ENCODE measurements at places on chromosomes 11 and 22.
A peak's percentile ranks its signal among the peaks of the same experiment; 100 is the strongest.

DNA sequence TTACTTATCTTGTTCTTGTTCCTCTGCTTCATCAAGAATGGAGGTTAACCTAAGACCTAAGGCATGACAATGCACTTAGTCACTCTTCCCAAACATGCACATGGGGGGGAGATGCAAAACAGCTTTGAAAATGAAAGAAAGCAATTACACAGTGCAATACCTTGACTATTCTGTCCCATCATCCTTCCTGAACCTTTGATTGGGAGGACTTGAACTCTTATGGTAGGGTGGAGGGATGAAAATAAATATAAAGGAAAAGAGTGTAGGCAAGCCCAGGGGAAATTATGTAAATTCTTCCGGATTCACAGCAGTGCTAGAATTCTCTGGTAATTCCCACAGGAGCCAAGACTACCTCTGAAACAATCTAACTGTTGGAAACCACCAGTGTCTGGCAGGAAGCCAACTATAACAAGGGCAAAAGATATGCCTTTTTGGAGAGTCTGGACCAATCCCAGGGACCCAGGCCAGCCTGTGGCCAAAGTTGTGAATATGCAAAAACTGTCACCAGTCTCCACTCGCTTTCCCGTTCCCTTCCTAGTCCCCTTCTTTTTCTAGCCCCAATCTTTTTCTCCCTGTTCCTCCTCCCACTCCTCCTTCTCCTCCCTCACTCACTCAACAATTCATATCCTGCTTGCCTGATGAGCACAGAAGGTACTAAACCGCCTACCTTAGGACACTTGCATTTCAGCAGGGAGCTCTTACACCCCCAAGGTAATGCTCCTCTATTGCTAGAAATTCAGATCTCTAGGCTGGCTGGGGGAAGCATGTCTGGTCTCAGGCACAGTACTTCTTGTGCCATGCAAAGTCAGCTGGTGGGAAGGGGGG is 2.5 kb upstream of the RCN1 start:
- DNase-seq, result no peak

GRCh38 chr11:102513869-102514268 is 16.7 kb downstream of the MMP7 start:
- DNase-seq, result no peak

DNA sequence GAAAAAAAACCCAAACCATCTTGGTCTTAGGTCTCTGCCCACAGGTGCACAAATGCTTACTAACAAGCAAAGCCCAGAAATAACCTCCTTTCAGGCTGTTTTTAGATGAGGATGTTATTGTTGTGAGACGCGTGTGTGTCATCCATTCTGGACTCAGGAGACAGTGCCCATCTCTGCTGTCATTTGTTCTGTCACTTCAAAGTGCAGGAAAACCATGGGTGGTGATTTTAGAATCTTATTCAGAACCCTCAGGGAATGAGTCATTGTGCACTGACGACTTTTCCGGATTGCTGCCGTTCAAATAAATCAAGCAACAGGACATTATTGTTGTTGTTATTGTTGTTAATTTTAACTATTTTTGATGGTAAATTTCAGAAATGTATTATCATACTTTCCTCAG is 110.3 kb downstream of the LRRC32 start:
- DNase-seq, result no peak

DNA sequence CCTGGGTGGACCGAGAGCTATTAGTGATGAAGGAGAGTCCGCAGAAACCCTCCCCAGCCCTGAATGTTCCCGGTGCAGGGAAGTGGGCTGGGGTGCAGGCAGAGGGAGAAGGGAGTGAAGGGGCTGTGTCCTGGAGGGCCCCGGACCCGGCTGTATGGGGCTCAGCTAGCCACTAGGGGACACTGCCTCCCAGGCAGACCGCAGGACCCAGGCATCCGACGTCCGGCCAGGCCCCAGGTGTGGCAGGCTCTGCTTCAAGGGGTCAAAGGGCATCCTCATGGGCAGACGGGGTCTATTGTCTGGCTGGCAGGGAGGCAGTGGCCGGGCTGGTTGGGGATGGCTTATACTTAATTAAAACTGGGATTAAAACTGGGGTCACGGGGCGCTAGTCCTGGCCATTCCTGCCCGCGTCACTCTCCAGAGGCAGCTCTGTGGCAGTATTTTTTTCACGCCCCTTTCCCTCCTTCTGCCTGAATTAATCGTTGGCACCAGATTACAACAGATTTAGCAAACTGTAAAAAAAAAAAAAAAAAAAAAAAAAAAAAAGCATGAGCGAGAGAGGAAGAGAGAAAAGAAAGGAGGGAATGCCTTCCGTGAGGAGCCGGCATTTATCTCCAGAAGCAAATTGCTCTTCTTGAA is 5.1 kb downstream of the FLRT1 start:
- no peak for DNase-seq

DNA sequence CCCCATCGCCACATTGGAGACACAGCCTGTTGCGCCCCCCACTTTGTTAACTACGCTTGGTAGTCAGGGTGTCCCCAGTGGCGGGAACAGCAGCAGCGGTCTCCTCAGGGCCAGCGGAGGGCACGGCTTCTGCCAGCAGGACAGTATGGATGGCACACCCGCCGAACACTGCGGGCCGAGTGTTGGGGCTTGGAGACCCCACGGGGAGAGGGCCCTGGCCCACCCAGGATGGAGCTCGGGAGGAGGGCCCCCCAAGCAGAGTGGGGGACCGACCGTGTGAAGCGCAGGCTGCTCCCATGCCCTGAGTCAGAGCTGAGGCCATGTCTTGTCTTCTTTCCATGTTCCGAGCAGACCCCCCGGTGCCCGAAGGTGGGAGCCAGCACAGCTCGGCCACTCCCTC is 17.8 kb downstream of the MRPL23 start:
- no peak for DNase-seq

DNA sequence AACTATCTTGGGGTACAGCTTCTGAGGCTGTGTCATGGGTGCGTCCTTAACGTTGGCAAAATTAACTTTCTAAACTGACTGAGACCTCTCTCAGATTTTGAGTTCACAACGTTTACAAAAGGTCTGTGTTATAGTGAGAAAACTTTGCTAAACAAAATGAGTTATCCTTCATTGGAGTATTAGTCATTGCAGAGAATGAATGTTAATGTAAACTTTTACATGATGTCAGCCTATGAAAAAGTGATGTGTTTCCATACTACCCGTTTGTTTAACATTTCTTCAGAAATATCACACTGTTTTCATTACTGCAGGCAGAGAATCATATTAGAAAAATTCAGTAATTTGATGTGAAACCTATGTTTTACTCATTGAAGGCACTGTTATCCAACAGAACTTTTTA is 32.1 kb downstream of the HSD17B12 start:
- DNase-seq, result no peak

DNA sequence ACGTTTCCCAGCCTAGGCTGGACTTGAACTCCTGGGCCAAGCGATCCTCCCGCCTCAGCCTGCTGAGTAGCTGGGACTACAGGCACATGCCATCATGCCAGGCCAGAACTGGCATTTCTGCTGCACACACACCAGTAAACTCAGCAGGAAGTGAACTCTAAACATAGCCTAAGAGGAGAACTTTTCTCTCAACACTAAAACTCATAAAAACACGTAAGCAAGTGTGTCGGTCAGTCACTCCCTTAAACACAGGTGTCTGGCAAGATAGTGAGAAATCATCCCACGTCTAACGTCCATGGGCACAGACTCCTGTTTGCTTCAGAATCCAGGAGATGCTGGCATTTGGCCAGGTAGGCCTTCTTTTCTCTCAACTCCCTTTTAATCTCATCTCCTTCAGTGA is 104.8 kb downstream of the RPL27A start:
- no peak for DNase-seq

DNA sequence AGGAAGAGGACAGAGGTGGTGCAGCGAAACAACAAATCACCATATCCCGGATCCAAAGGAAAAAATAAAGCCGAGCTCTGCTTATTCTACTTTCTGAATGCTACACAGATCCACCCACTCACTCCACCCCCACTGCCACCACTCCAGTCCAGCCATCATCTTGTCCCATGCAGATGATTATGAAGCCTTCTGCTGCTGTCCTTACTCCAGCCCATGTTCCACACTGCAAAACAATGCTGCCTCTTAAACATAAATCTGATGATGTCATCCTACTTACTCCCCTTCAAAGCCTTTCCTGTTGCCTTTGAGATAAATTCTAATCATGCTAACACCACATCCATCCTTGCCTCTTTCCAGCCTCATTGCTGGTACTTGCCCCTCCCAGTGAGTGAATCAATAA is 6.5 kb upstream of the DRD2 start:
- DNase-seq, result no peak

DNA sequence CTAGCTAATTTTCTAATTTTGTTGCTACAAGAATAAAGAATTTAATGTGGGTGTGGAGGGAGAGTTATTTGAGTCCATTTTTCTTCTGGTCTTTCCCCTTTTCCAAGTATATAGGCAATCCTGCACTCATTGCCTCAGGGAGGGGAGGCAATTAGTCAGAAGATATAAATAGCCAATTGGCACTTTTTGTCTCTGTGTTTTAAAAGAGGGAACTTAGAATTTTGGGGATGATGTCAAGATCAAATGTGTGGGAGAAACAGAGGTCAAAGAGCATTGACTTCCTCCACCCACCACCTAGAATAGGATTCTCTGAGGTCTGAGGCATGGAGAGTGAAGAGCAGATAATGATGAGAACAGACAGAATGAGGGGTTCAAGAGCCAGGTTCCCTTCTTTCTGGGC is 120.3 kb upstream of the ZC3H12C start:
- no peak for DNase-seq

GRCh38 chr22:35301372-35301874 is 1.7 kb downstream of the TOM1 start:
- no peak for DNase-seq

GRCh38 chr11:1750481-1750839 is at the start of gene IFITM10:
Gene IFITM10, minus strand, starts transcription at chr11:1750595. Its CDS starts 153 bp downstream, at chr11:1750442.
- no peak for DNase-seq

DNA sequence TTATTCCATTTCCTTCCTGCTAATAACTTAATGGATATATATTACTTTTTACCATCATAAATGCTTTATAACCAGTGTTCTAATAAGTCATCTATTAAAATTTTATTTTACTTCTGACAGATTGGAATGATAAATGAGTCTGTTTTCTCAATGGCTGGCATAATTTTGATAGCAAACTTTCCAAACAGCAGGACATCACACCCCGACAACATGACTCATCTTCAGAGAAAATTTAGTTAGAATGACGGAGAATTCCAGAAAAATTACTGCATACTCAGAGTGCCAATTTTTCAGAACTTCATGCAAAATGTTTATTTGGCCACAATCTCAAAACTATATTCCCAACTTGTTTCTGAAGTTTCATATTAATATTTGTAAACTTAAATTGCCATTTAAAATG is 174.4 kb downstream of the SWAP70 start:
- no peak for DNase-seq

DNA sequence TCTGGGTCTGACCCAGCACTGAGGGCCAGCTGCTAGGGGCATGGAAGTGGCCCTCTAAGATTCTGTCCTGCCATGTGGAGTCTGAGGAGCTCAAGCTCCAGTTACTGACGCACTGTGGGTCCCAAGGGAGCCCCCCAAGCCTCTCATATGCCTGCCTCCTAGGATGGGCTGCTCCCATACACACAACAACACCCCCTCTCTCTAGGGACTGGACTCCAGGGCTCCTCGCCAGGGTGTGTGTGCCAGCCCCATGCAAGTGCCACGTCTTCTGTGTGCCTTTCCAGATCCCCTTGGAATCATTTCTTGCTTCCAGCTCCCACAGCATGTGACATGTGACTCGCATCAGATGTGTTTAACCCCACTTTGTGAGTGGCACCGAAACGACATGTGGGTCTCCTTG is 234.5 kb downstream of the CEP164 start:
- DNase-seq, result no peak

GRCh38 chr11:108685419-108686130 is 20.7 kb downstream of the DDX10 start:
- no peak for DNase-seq

DNA sequence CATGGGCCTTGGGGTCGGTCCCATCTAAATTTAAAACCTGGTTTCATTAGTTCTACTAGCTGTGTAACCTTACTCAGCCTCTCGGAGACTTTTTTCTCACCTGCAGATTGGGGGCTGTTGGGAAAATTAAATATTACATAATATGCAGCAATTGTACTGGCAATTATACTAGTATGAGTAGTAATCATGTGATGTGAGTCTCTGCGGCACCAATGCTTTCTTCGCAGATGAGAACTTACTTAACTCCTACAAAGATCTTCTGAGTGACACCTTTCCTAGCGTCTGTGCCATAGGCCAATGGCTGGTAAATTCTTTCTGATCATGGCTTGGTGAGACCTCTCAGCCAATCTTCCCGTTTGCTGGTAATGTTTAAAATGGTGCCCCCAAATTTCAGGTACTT is 391.3 kb downstream of the NXPE2 start:
- DNase-seq, result no peak

DNA sequence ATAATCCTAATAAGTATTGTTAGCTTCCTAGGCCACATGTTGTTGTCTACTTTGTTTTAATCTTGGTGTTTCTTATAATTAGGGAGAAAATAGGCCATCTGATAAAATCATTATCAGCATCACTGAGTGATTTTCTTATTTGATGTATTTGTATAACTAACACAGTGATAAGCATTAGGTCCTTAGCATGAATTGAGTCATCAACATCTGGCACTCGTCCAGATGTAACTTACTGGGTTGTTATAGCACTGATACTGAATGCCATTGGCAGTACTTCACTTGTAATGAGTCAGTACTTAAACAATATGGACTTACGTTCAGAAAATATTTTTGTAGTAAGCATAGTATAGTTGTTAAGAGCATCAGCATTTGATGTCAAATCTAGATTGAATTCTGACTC is 16.2 kb downstream of the API5 start:
- DNase-seq, result no peak

- no peak for DNase-seq
These were observed 16.4 kb downstream of the USP2 start for GRCh38 chr11:119365071-119365591.

DNA sequence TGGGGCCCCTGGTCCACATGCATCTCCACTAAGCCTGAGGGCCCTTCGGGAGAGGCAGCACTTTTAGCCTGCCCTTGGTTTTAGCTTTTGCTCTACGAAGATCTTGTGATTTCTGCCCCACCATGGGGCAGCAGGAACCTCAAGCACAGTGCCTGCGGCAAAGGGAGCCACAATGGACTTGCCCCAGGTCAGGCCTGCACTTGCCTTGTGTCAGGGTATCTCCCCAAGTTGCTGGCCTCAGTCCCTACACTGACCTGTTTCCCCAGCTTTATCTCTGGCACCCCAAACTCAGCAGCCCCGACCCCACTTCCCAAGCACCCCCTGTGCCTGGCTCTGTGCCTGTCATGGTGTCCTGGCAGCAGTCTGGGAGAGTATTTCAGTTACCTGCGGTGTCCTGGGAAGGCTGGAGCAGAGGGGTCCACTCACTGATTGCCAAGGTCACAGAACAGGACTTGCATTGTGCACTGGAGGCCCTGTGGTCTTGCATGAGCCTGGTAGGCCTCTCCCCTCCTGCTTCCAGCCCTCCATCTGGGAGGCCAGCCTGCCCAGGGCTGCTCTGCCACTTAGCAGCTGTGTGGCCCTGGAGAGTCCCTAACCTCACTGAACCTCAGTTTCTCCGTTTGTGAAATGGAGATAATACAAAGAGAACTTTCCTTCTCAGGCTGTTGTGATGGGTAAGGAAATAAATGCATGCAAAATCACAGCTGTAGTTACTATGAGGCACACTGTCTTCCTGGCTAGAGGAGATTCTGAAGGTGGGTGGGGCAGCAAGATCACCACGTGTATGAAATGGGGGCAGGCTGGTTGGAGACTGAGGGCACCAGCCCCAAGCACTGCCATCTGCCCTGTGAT is 3.6 kb upstream of the AIFM3 start:
- DNase-seq, result no peak

- peak; percentile 62 for DNase-seq
These were observed 2.4 kb downstream of the GRK3 start for GRCh38 chr22:25566898-25567235.

GRCh38 chr11:94830722-94831510 is 62.8 kb downstream of the AMOTL1 start:
- no peak for DNase-seq
